Chondrocyte (in vitro differentiated cells): ENCODE measurements at places on chromosomes 12 and 14.

- DNase-seq = no peak
Measured at GRCh38 chr14:76901171-76902055, 75.2 kb downstream of the LRRC74A start.

GRCh38 chr12:114955414-114956014 is 271.5 kb upstream of the TBX3 start:
- DNase-seq = no peak

DNA sequence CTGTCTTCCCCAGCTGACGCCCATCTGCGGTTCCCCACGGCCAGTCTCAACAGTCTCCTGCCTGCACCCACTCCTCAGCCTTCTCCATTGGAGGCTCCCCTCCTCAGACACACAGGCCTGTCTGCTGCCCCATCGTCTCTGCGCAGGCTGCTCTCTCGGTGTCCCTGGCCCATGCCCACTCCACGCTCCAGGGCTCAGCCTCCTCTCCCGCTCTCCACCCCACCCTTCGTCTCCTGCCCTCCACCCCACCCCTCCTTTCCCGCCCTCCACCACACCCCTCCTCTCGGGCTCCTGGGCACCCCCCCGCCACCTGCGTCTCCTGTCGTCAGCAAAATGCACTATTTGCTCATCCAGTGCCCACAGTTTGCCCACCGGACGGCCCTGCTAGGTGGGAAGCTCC is 119.6 kb upstream of the DIO3 start:
- DNase-seq = no peak

DNA sequence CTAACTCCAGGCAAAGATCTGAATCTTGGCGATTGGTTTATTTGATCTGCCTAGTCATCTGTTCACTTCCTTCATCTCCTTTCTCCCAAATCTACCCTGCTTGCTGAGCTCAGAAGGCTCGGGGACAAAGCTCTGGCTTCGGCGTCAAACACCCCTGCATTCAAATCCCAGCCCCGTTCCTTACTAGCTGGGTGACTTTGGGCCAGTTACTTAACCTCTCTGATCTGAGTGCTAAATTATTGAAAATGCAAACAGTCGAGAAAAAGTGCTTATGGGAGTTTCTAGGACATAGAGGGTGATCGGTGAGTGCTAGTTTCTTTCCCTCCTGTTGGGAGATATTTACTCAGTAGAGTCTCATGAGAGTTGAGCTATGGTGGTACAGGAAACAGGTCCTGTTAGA is 121.2 kb upstream of the RFLNA start:
- DNase-seq = no peak

DNA sequence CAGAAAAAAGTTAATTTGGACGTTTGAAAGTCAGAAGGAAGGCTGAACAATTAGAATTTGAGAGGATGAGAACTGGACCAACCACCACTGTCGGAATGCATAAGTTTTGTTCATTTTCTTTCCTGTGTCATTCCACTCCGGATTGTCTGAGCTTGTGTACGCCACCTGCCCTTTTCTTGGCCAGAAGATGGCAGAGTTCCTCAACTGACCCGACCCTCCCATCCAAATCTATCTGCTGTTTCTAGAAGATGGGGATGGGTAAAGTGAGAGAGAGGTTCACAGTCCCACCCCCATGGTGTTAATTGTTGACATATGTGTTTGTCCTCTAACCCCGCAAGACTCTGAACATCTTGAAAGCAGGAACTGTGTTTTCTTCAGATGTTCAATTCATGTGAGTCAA is 388.0 kb downstream of the VRK1 start:
- DNase-seq = no peak

DNA sequence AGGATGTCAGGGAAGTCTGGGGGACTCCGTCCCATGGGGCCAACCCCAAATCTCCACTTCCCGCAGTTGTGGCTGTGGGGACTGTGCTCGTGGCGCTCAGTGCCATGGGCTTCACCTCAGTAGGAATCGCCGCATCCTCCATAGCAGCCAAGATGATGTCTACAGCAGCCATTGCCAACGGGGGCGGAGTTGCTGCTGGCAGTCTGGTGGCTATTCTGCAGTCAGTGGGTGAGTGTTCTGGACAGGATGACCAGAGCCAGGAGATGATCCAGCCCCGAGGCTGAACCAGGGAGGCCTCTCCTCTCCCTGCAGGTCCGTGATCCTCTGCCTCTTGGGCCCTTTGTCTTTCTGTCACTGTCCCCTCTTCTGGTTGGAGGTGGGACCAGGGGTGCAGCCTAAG is 8.8 kb upstream of the IFI27 start:
- DNase-seq = no peak

GRCh38 chr14:56131865-56132833 is 13.9 kb downstream of the PELI2 start:
- DNase-seq = no peak

GRCh38 chr12:104635607-104636343 is 179.0 kb downstream of the CHST11 start:
- DNase-seq = no peak
